ENCODE measurements at places on chromosomes 4 and X.

DNA sequence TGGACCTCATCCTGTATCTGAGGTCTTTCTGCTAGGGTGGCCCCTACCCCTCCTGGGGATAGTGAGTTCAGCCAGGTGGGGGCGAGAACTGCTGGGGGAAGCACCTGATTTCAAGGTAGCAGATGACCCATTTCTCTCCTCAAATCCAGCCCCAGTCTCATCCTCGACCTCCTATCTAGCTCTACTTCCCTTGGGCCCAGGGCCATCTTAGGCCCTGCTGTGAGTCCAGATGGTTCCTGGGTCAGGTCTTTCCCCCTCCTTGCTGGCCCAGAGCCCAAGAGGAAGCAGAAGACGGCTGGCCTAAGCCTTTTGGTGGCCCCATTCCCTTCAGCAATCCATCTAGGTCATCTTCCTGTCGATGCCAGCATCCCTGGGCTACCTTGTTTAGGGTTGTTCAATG lies 3.3 kb downstream of the CDK16 start:
- DNase-seq = no peak

- DNase-seq = no peak
Observed at GRCh38 chrX:39815631-39816030, 282.1 kb downstream of the BCOR start.

GRCh38 chr4:95421869-95422268 lies 126.9 kb downstream of the UNC5C start:
- no peak for DNase-seq

DNA sequence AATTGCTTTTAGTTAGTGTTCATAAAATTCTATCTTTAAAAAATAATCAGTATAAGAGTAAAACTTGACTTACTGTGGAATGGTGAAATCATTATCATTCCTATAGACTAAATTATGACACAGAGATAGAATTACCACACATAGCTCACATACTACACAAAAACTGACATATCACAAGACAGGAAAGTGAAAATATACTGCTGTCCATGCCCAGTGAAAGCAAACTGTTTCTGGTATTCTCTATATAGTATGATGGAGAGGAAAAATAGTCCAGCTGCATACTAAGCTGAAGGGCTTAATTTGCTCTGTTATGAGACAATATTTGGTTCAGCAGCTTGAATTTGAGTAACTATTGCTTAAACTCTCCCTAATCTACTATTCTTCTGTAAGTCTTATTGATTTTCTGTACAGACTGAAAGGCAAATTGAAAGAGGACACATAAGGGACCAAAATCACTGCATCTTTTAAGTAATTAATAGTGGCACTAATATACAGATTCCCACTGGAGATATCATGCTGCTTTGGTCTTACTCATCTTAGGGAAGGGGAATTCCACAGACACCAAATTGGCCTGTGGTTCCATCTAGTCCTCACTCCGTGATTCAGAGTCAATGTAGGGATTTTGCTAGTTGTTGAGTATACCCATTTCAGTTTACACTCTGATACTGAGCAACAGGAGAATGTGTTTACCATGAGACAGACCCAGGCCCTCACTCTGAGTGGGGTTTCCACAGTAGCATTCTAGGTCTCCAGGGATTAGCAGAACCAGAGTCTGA lies 47.4 kb upstream of the AGA start:
- DNase-seq = no peak

DNA sequence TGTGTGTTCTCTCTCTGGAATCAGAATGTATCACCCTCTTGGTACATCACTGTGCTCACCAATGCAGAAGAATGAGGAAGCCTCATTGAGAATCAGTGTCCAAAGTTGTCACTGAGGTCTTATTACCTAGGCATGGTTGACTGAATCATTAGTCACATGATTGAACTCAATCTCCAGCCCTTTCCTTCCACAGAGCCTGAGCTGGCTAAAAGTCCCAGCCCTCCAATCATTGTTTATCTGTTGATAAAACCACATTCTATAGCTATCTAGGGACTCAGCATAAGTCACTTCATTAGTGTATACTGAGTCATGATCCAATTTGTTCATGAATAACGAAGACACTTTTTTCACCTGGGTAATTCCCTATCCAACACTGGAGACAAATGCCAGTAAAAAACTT lies 396.8 kb downstream of the TRAM1L1 start:
- no peak for DNase-seq

DNA sequence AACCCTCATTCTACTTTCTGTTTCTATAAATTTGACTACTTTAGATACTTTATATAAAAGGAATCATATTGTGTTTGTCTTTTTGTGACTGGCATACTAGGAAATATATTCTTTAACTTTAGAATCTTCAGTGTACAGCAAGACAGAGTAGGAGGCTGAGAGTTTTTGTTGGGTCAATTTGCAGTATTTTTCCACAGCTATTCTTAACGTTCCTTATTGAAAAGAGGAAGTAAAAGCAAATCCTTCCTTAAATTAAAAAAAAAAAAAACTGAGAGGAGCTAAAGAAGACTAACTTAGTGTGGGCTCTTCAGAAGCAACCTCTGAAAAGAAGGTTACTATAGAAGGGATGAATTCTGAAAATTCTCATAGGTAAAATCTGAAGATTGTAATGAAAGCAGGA lies 1194.6 kb downstream of the ADGRL3 start:
- no peak for DNase-seq

DNA sequence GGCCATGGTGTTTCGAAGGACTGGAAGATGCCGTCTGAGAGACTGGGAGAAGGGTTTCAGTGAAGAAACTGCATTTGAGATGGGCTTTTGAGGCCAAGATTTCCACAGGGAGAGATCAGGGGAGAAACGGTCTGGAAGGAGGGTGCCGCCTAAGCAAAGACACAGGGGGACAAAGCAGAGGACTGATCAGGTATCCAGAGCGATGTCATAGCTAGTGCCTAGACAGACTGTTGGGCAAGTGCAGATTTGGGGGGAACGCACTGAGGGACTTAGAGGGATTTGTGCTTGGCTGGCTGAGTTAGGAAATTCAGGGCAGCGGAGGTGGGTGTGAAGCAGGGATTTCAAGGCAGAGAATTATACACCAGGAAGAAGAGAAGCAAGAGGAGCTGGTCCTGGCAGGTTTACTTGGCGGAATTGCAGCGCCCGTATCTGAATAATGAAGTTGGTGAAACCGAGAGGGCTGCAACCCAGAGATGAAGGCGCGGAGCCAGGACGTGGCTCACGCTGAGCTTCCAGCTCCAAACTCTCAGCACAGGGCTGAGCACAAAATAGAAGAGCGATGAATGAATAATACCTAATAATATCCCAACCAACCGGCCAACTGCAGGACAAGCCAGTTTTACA lies 106.9 kb downstream of the MAML3 start:
- DNase-seq = peak; percentile 29

DNA sequence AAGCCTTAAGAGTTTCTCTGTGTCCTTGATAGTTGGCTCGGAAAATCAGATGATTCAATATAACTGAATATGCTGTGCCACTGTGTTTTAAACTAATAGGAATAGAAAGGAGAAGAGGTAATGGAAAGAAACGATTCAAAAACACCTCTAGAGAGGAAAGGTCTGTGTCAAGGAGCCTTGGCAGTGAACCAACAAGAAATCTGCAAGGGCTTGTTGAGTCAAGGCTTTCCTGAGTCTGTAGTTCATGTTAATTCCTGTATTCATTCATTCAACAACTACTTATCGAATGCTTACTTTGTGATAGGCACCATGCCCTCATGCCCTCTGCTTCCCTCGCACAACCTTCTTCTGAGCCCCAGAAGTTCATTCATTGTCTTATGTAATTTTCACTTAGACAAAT lies 336.0 kb downstream of the PDHA2 start:
- DNase-seq = no peak

DNA sequence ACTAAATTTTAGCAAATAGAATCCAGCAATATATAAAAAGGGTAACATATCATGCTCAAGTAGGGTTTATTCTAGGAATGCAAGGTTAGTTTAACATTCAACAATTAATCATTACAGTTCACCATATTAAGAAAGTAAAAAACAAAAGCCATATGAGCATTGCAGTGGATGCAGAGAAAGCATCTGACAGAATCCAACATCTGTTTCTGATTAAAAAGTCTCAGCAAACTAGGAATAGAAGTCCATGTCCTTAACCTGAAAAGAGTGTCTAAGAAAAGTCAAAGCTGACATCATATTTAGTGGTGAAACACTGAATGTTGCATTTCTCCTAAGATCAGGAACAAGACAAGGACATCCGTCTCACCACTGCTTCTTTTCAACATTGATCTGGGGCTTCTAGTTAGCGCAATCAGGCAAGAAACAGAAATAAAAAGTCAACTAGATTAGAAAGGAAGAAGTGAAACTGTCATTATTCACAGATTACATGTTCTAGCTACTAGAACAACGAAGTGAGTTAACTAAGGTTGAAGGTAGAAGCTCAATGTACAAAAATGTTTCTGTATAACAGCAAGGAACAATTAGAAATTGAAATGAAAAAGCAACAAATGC lies 49.3 kb downstream of the MRPL1 start:
- no peak for DNase-seq

- DNase-seq = no peak
Observed at GRCh38 chr4:43843501-43843900, 605.1 kb downstream of the KCTD8 start.

- DNase-seq = no peak
Observed at GRCh38 chr4:14539246-14539645, 463.0 kb upstream of the CPEB2 start.

GRCh38 chr4:58144721-58145120 lies 1034.5 kb upstream of the IGFBP7 start:
- no peak for DNase-seq

- DNase-seq = no peak
Observed at GRCh38 chr4:107265859-107266258, 229.7 kb upstream of the DKK2 start.

DNA sequence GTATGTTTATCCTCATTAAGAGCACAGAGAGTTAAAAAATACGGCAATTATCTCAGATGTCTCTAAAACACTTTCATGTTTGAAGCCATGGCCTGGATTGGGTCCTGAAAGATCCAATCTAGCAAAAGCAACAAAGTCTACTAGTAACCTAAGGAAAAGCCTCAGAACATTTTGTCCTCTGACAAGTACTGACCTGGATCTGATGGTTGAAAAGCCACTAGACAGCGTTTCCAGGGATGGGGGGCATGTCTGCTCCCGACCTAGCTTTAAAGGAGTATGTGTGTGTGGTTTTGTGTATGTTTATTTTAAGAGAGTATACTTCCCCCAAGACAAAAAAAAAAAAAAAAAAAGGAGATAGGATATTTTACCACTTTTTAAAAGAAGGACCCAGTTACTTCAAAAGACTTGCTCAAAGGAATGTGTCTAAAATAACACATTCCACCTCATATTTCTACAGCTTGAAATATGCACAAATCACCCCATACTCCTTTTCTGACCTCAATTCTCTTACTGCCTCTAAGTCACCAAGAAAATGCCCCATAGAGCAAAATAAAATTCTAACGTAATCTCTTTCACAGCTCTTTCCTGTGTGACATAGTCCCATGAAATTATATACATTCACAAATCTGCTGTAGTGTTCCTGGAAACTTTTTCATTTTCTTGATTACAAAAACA lies 189.0 kb upstream of the TTC29 start:
- DNase-seq = no peak

GRCh38 chr4:176354884-176355283 lies 35.1 kb downstream of the SPCS3 start:
- no peak for DNase-seq

- peak; percentile 92 for DNase-seq
Observed at GRCh38 chr4:85968945-85969819, 390.7 kb downstream of the MAPK10 start.

- no peak for DNase-seq
Observed at GRCh38 chrX:103864886-103865534, 33.0 kb upstream of the RAB9B start.

- DNase-seq = no peak
Observed at GRCh38 chr4:82906469-82906868, 5.9 kb downstream of the THAP9 start.

DNA sequence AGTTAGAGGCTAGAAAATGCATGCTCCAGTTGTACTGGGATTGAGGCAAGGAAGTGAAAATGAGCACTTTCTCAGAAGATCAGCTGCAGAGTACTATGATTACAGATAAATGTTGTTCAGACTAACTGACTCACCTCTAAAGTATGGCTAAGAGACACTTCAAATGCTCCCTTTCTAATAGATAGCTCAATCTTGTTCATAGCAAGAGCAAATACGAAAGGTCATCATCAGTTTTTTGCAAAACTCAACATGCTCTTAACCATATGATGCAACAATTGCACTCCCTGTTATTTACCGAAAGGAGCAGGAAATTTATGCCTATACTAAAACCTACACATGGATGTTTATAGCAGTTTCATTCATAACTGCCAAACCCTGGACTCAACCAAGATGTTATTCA lies 838.4 kb upstream of the INTU start:
- DNase-seq = no peak

GRCh38 chr4:33628296-33628695 lies 2616.0 kb downstream of the ARAP2 start:
- DNase-seq = no peak

- DNase-seq = no peak
Observed at GRCh38 chr4:73751166-73751565, 10.8 kb downstream of the CXCL8 start.

DNA sequence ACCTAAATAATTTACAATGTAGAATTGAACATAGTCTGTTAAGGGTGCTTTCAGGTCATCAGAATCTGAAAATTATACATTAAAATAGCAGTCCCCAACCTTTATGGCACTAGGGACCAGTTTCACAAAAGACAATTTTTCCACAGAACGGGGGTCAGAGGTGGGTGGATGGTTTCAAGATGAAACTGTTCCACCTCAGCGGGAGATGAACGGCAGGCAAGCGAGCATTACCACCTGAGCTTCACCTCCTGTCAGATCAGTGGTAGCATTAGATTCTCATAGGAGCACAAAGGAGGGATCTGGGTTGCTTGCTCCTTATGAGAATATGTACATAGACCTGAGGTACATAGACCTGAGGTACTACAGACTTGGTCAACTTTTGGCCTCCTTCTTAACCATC lies 29.0 kb downstream of the LRBA start:
- no peak for DNase-seq

GRCh38 chr4:104530426-104530825 lies 35.7 kb upstream of the CXXC4 start:
- DNase-seq = no peak

- no peak for DNase-seq
Observed at GRCh38 chr4:138677748-138678147, 337.8 kb upstream of the NOCT start.

GRCh38 chr4:77473509-77473908 lies 132.1 kb upstream of the CXCL13 start:
- DNase-seq = no peak

GRCh38 chr4:101279377-101279871 lies 67.9 kb downstream of the PPP3CA start:
- no peak for DNase-seq

- DNase-seq = no peak
Observed at GRCh38 chr4:41575207-41575606, 37.2 kb downstream of the LIMCH1 start.
